HS-5 (cell line): ENCODE measurements at places on chromosomes 6 and 20.

DNA sequence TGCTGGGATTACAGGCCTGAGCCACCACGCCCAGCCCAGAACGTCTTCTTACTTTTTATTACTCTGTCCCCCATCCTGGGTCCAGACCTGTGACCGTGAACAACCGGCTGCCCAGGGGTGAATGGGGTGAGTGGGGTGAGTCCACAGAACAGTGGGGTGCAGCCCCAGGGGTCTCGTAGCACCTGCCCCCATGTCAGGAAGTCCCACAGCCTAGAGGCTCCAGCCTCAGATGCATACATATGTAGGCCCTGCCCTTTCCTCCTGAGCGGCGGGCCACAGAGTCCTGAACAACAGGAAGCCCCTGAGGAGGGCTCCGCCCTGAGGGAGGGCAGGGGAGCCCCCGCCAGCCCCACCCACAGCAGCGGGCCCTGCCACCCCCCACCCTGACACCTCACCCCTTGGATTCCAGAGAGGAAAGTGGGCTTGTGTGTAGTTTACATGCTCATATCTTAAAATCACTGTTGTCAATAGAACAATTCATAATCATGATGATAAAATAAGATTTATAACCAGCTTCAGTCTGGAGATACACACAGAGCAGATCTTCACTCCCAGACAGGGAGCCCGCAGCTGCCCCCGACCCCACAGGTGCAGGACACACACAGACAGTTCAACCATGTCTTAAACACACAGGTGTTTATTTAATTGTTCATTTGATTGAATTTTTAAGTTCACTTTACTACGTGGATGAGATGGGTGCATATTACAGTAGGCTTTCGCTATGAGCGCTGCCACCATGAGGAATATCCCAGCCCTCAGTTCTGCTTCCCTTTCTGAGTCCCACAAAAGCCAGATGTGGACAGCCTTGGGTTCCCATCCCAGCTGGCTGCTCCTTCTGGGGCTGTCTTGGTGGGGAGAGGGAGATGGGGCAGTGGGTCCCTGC lies 12.4 kb upstream of the GMEB2 start:
- DNase-seq, result no peak

DNA sequence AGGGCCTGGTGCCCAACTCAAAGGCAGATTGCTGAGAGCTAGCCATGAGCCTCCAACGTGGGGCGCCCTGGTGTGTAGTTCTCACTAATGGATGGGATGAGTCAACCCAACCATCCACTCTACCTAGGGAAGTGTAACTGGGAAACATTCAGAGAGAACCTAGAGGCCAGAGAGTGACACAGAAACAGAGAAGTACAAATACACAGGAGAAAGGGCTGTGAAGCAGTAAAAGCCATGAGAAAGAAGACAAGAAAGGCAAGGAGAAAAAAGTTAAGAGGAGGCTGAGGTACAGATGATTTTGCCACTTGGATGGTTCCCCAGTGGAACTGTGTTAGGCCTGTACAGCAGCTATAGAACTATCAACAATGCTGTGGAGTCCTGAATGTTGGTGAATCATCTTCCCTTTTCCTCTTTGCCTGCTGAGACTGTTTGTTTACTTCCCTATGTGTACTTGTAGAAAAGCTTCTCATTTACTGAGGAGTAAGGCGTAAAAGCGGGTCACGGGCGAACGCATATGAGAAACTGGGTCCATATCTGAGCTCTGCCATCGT lies 39.0 kb downstream of the MAN1A1 start:
- DNase-seq, result no peak

GRCh38 chr6:152087096-152087495 lies 279.6 kb downstream of the ESR1 start:
- DNase-seq, result no peak

DNA sequence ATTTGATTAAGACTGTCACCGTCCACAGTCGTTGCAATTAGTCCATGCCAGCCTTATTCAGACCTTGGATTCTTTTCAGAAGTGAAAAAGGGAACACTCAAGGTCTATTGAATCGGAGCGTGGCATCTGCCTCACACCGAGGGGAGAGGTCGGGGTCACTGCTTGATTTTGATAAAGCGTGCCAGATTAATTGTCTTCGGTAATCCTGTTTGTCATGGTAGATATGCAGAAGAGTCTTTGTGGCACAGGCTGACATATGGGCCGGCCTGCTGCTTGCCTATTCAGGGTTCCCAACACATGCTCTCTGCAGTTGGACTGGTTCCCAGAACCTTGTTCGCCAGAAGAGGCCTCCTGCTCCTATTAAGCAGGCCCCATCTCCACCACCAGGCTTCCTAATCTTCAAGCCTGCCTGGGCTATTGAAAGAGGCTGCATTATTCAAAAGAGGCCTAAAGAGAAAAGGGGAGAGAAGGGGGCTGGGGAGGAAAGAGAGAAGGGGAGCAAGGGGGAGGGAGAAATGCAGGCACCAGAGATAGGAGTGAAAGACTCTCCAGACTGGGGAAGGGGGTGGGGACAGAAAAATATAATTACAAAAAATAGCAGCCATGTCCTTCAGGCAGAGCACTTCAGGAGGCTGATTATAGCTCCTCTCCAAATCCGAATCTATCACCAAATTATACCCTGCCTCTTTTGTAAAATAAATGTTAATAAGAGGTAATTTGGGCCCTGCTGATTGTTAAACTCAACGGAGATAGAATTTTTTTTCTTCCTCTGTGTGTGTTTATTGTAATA lies 611.3 kb downstream of the HDGFL1 start:
- DNase-seq, result no peak

- DNase-seq, result no peak
Observed at GRCh38 chr6:2656460-2657079, 94.2 kb downstream of the MYLK4 start.

GRCh38 chr6:154274168-154274567 lies 82.4 kb downstream of the IPCEF1 start:
- no peak for DNase-seq

- DNase-seq, result no peak
Observed at GRCh38 chr6:122645256-122645655, 35.1 kb downstream of the PKIB start.
